ENCODE measurements at places on chromosomes 13 and 19. TPM values are rescaled to one million over a fixed set of nuclear protein-coding genes. Genes with fewer than 3 reads are reported as not detected.

The ZNF681 gene
- 9.0 TPM for total RNA-seq

GRCh38 chr13:38535261-38535660 lies 151.6 kb upstream of the FREM2 start:
- no peaks in the 10 kb centered on the region for H3K4me1 ChIP-seq
- no peaks in the 10 kb centered on the region for H3K27me3 ChIP-seq
- H3K4me3 ChIP-seq, result no peak overlapping the region
- no peak overlapping the region for H3K27ac ChIP-seq
- no peaks in the 10 kb centered on the region for H3K36me3 ChIP-seq

The FFAR2 gene
- not detected for total RNA-seq

DNA sequence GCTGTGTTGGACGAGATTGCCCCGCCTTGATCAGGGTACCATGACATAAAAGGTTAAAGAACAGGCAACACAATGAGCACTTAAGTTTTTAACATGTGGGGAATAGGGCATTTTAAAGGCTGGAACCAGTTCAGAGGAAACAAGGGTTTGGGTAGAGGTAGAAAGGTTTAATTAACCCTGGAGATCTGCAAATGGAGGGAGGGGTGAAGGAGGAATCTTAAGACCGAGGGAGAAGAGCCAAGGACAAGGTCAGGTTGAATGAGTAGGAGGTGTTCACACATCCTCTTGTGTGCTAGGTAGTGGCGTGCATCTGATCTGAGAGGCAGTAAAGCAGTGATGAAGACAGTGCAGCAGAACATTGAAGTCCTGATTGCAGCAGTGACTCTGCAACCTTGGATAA lies 28.5 kb downstream of the SKA3 start:
- no peak overlapping the region for H3K27ac ChIP-seq
- DNase-seq, result no peak
- peaks cover 18% of the 10 kb centered on the region for H3K36me3 ChIP-seq
- H3K27me3 ChIP-seq, result no peaks in the 10 kb centered on the region

GRCh38 chr19:359653-359925 lies 15.0 kb upstream of the MIER2 start:
- no peak overlapping the region for H3K27ac ChIP-seq
- no peaks in the 10 kb centered on the region for H3K4me1 ChIP-seq
- no peak overlapping the region for H3K4me3 ChIP-seq
- no peak for DNase-seq
- no peaks in the 10 kb centered on the region for H3K36me3 ChIP-seq

- H3K4me3 ChIP-seq, result no peak overlapping the region
- H3K4me1 ChIP-seq, result peaks cover 27% of the 10 kb centered on the region
- H3K27me3 ChIP-seq, result no peaks in the 10 kb centered on the region
- peaks cover 2% of the 10 kb centered on the region for H3K36me3 ChIP-seq
These were observed 152.4 kb downstream of the LMO7 start for GRCh38 chr13:75788481-75788981.

The MTIF3 gene
- total RNA-seq, result 40.4 TPM

The PRODH2 gene
- total RNA-seq, result not detected

GRCh38 chr13:79501538-79502232 lies 20.7 kb downstream of the NDFIP2 start:
- no peaks in the 10 kb centered on the region for H3K27me3 ChIP-seq
- peaks cover 22% of the 10 kb centered on the region for H3K36me3 ChIP-seq
- no peak overlapping the region for H3K27ac ChIP-seq
- H3K4me3 ChIP-seq, result no peak overlapping the region

DNA sequence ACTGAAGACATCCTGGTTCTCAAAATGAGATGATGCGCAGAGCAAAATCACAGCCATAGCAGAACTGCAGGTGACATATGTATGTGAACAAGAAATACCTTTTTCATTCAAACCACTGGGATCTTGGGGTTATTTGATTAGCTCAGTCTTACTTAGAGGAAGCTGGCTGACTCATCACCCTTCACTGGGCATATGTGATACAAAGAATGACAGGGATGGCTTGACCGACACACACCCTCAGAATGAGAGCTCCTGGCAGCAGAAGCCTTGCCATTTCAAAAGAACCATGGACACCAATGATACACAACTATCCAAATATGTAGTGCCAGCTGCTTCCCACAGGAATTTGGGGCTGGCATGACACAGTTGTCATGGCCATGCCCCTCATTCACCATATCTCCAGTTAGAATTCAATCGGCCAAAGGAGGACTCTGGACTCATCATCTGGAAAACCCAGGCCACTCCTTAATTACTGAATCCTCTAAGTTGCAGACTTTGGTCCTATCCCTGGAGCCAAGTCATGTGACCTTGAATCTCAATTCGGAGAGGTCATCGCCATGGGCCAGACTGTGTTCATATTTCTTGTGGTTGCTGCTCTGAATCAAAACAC lies 115.8 kb downstream of the KATNAL1 start:
- no peak overlapping the region for H3K27ac ChIP-seq
- H3K27me3 ChIP-seq, result no peaks in the 10 kb centered on the region
- no peak for DNase-seq
- no peak overlapping the region for H3K4me3 ChIP-seq
- peaks cover 25% of the 10 kb centered on the region for H3K4me1 ChIP-seq

GRCh38 chr13:99378985-99379733 lies 72.0 kb upstream of the GPR183 start:
- H3K4me1 ChIP-seq, result no peaks in the 10 kb centered on the region

DNA sequence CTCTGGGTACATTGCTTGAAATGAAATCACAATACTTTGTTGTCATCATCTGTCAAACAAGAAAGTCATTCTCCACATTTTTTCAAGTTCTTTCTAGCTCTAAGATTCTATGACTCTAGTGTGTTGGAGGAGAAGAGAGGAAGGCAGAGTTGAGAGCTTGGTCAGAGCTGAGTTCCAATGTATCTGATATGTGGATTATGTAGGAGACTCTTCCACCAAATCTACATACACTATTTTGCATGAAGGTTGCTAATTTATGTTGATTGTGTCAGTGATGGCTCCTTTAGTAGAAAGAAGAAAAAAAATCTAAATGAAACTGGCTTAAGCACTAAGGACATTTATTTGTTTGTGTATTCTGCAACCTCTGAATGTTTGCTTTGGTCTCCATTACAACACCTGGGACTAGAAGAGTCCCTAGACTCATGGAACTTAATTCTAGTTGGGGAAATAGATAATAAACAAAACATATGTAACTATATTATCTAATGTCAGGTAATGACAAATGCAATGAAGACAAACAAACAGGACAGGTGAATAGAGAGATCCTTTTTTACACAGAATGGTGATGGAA lies 691.9 kb downstream of the UQCRFS1 start:
- no peak overlapping the region for H3K27ac ChIP-seq
- H3K4me3 ChIP-seq, result no peak overlapping the region
- no peaks in the 10 kb centered on the region for H3K27me3 ChIP-seq
- no peaks in the 10 kb centered on the region for H3K4me1 ChIP-seq

DNA sequence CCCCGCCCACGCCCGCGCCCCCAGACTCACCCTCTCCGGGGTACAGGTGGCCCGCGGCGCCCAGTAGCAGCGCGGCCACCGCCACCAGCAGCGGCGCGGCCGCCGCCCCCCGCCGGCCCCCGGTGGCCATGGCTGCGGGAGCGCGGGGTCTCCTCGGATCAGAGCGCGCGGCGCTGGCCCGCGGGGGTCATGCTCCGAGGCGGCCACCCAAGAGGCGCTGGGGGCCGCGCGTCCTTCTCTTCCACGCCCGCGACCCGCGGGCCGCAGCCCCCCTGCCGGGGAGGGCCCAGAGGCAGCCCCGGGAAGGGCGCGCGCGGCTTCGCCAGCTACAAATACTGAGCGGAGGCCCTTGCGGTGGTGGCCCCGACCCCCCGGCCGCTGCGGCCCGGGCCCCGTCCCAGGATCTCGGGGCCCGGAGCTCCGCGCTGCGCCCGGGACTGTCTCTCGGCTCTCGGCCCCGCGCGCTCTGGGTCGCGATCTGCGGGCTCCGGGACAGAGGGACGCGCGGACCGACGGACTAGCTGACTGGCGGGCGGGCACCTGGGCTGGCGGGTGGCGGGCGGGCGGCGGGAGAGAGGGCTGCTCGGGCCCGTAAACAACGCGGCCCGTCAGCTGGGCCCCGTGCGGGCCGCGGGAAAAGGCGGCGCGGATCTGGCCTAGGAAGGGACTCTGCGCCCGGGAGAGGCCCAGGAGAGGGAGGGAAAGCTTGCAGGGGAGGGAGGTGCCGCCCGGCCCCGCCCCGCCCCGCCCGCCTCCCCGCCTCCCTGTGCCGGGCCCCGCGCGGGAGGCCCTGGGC lies at the start of gene INSR:
INSR (minus strand) TSS at position 653 of the 796 bp plus-strand sequence; CDS start at position 130, 523 bp downstream.
- H3K27me3 ChIP-seq, result peaks cover 8% of the 10 kb centered on the region
- H3K36me3 ChIP-seq, result peaks cover 3% of the 10 kb centered on the region
- DNase-seq, result peak; percentile 71
- H3K4me1 ChIP-seq, result peaks cover 20% of the 10 kb centered on the region
- peak within 1 kb of the TSS; percentile 85 for H3K27ac ChIP-seq
- peak within 1 kb of the TSS; percentile 74 for H3K4me3 ChIP-seq

DNA sequence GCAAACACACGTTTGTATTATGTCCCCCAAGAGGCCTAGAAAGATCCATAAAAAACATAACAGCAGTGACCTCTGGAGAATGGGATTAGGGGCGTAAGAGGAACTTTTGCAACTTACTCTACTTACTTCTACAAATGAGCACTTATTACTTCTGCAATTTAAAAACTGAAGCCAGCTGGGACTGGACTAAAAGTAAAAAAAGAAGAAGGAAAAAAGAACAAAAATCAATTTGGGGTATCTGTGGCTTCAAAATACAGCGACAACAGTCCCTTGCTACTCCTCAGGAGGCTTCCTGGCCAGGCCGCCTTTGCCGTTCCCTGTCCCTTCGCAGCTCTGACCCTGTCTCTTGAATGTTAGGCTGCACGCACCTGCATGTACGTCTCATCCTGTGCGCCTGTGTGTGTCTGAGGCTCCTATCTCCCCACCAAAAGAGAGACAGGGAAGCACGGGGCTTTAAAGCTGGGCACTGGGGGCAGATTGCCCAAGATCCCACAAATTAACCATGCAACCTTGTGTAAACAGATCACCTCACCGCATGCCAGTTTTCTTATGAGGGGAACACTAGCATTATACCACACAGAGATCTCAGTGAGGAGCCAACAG lies 12.1 kb upstream of the FKRP start:
- H3K27ac ChIP-seq, result peak overlapping the region; percentile 22

The LYPD3 gene
- 4.4 TPM for total RNA-seq

The PTH2 gene
- not detected for total RNA-seq

DNA sequence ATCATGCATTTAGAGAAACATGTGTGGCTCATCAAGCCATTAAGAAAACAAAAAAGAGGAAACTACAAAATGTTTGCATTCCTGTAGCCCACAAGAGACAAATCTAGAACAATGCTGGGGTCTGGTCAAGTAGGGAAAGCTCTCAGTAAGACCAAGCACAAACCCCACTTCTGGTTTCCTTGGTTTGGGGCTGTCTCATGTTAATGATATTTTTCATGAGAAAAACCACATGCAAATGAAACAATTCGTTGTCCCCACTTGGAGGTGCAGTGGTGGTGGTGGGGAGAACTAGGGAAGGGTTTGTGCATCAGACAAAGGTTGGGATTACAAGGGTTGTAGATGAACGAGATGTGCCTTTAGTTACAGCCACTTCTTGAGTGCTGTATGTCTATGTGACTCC lies 7.0 kb upstream of the RB1 start:
- H3K36me3 ChIP-seq, result no peaks in the 10 kb centered on the region
- no peak overlapping the region for H3K4me3 ChIP-seq
- H3K4me1 ChIP-seq, result peaks cover 12% of the 10 kb centered on the region
- H3K27me3 ChIP-seq, result no peaks in the 10 kb centered on the region
- no peak for DNase-seq

DNA sequence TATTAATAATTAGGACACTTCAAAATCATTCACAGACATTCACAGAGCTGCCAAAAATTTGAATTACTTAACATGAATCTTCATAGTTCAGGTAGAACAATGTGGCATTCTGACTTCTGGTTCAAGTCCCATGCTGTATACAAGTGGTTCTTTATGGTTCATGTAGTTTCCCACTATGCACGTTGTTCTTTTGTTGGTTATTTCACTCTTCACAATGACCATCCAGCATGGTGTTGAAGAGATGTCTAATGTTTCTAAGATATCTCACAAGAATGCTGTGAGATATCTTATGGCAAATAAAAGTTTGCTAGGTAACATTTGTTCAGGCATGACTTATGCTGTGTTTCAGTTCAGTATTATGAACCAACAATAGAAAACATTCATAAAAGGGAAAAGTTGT lies 88.2 kb upstream of the SLITRK6 start:
- H3K27ac ChIP-seq, result no peak overlapping the region
- no peak for DNase-seq
- H3K4me1 ChIP-seq, result no peaks in the 10 kb centered on the region
- no peak overlapping the region for H3K4me3 ChIP-seq
- H3K36me3 ChIP-seq, result no peaks in the 10 kb centered on the region

GRCh38 chr13:92390217-92390616 lies 836.4 kb upstream of the GPC6 start:
- H3K4me3 ChIP-seq, result no peak overlapping the region
- H3K4me1 ChIP-seq, result peaks cover 21% of the 10 kb centered on the region
- H3K27ac ChIP-seq, result no peak overlapping the region
- H3K36me3 ChIP-seq, result no peaks in the 10 kb centered on the region

GRCh38 chr13:74571811-74572210 lies 437.6 kb upstream of the KLF12 start:
- DNase-seq, result no peak
- peaks cover 19% of the 10 kb centered on the region for H3K4me1 ChIP-seq
- peaks cover 22% of the 10 kb centered on the region for H3K27me3 ChIP-seq
- H3K27ac ChIP-seq, result no peak overlapping the region
- no peaks in the 10 kb centered on the region for H3K36me3 ChIP-seq

- H3K27ac ChIP-seq, result no peak overlapping the region
- peaks cover 9% of the 10 kb centered on the region for H3K36me3 ChIP-seq
- H3K4me3 ChIP-seq, result no peak overlapping the region
These were observed 41.6 kb downstream of the NDFIP2 start for GRCh38 chr13:79522583-79522982.

The CD177 gene
- total RNA-seq, result not detected

DNA sequence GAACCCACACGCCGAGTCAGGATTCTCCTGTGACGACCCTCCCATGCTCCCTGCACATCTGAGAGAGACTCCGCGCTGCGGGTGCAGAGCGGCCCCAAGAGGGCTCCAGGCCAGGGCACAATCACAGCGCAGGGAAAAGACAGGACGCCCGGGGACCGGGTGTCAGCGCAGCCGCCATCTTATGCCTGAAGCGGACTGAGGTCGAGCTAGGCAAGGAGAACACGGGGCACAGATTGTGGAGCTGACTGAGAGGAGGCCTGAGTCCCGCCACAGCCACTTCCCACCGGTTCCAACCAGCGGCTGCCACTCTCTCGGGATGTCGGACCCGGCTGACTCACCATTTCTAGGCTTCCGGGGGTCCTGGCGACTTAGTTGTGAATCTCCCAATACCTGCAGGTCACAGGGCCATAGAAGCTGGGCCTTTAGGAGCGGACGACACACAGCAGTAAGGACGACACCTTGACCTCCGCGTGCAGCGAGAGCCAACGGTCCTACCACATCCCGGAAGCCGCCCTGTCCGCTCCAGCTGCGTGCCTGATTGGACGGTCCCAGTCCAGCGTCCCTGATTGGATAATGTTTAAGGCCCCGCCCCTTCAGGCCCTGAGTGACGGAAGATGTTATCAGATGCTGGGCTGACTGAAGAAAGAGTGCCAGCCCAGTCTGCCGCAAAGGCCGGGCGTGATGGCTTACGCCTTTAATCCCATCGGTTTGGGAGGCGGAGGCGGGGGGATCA lies at the start of gene ZNF728:
ZNF728 (minus strand) TSS at position 487 of the 733 bp plus-strand sequence; CDS start at position 341, 146 bp downstream.
- H3K36me3 ChIP-seq, result peaks cover 9% of the 10 kb centered on the region
- H3K4me1 ChIP-seq, result no peaks in the 10 kb centered on the region
- H3K4me3 ChIP-seq, result no peak within 1 kb of the TSS
- H3K27ac ChIP-seq, result no peak within 1 kb of the TSS
- no peak for DNase-seq

The RHPN2 gene
- total RNA-seq, result 22.2 TPM

All from mesothelial cell of epicardium (in vitro differentiated cells).